ENCODE measurements at places on chromosomes 3 and 15. TPM values are rescaled to one million over a fixed set of nuclear protein-coding genes. Genes with fewer than 3 reads are reported as not detected.

DNA sequence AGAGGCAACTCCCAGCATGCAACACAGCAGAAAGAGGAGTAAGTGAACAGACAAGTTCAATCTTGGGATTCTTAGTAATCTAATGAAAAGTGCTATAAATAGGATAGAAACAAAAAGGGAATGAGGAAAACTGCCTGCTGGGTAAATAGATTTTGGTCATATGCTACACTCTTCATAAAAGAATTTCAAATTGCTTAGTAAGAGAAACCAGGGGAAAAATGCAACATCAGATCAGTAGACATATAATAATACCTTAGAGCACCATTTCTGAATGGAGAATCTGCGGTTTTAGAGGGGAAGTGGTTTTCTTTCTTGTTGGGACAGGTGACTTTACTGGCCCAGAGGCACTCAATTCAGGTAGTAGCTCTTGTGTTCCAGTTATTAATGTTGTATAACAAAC is 13.4 kb upstream of the TBC1D5 start:
- no peak overlapping the region for H3K4me3 ChIP-seq
- H3K36me3 ChIP-seq, result no peaks in the 10 kb centered on the region
- H3K27me3 ChIP-seq, result no peaks in the 10 kb centered on the region
- H3K4me1 ChIP-seq, result peaks cover 2% of the 10 kb centered on the region

- H3K27ac ChIP-seq, result no peak overlapping the region
- no peaks in the 10 kb centered on the region for H3K4me1 ChIP-seq
- no peak overlapping the region for H3K4me3 ChIP-seq
- DNase-seq, result no peak
- H3K27me3 ChIP-seq, result no peaks in the 10 kb centered on the region
Observed at GRCh38 chr15:72065801-72066200, 52.1 kb downstream of the MYO9A start.

GRCh38 chr3:105965384-105965783 is 96.6 kb upstream of the CBLB start:
- H3K36me3 ChIP-seq, result no peaks in the 10 kb centered on the region
- DNase-seq, result no peak
- no peaks in the 10 kb centered on the region for H3K27me3 ChIP-seq
- no peak overlapping the region for H3K4me3 ChIP-seq

- H3K27ac ChIP-seq, result peak overlapping the region; percentile 42
- peaks cover 3% of the 10 kb centered on the region for H3K4me1 ChIP-seq
- H3K27me3 ChIP-seq, result no peaks in the 10 kb centered on the region
- no peaks in the 10 kb centered on the region for H3K36me3 ChIP-seq
- no peak for DNase-seq
Observed at GRCh38 chr15:41949401-41950126, 22.8 kb downstream of the EHD4 start.

DNA sequence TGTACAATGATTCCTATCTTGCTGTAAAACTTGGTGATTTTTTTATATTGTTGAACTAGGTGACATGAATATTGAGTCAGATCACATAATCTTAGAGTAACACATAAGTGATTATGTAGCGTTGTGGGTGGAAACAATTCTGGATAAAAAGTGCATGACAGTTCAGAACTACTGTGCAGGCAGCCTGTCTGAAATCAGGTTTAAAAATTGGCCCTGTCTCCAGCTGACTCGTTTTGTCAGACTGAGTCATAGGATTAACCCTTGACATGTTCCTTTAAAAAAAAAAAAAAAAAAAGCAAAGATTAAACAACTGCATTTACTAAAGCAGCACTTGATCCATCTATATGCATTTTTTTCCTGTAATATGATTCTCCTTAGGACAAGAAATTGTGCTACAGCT is 160.0 kb upstream of the CGNL1 start:
- no peaks in the 10 kb centered on the region for H3K4me1 ChIP-seq
- H3K36me3 ChIP-seq, result peaks cover 3% of the 10 kb centered on the region

DNA sequence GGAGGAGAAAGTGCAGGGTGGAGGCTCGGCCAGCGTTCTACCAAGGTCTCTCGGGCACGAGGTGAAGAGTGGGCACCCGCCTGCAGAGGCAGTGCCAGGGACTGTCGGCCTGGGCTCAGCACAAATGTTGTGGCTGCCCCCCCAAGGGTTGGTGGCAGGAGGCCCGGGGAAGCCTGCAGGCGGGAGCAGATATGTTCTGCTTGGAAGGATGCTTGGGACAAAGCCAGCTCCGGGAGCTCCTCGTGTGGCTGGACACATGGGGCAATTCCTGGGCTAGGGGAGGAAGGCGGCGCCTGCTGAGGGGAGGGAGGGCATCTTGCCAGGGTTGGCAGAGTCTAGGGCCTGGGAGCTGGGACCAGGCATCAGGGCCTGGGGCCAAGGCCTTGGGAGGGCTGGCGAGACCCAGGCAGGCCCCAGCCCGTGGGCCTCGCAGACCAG is 30.4 kb upstream of the FBLN2 start:
- no peak overlapping the region for H3K4me3 ChIP-seq
- peak; percentile 84 for DNase-seq
- H3K27ac ChIP-seq, result no peak overlapping the region

VEPH1 gene
- total RNA-seq, result not detected

CCR5 gene
- 4.1 TPM for total RNA-seq

DNA sequence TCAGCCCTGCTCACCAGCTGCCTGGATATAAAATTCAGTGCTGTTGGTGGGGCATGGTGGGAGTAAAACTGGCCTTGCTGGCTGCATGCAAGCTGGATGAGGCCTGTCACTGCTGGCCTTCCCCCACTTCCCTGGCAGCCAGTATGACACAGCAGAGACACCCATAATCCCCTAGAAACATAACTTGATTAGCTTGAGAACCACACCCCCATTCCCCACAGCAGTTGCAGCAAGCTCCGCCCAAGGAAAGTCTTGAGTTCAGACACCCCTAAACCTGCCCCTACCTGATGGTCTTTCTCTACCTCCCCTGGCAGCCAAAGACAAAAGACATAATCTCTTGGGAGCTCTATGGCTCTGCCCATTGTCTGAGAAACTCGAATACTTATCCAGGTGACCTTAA is 405.1 kb upstream of the NECTIN3 start:
- no peaks in the 10 kb centered on the region for H3K36me3 ChIP-seq
- H3K4me1 ChIP-seq, result no peaks in the 10 kb centered on the region
- peak; percentile 35 for DNase-seq
- H3K27ac ChIP-seq, result no peak overlapping the region

GRCh38 chr15:95868970-95869369 is 461.5 kb upstream of the NR2F2 start:
- no peaks in the 10 kb centered on the region for H3K27me3 ChIP-seq
- no peak overlapping the region for H3K4me3 ChIP-seq
- no peaks in the 10 kb centered on the region for H3K4me1 ChIP-seq
- no peaks in the 10 kb centered on the region for H3K36me3 ChIP-seq
- H3K27ac ChIP-seq, result no peak overlapping the region

DNA sequence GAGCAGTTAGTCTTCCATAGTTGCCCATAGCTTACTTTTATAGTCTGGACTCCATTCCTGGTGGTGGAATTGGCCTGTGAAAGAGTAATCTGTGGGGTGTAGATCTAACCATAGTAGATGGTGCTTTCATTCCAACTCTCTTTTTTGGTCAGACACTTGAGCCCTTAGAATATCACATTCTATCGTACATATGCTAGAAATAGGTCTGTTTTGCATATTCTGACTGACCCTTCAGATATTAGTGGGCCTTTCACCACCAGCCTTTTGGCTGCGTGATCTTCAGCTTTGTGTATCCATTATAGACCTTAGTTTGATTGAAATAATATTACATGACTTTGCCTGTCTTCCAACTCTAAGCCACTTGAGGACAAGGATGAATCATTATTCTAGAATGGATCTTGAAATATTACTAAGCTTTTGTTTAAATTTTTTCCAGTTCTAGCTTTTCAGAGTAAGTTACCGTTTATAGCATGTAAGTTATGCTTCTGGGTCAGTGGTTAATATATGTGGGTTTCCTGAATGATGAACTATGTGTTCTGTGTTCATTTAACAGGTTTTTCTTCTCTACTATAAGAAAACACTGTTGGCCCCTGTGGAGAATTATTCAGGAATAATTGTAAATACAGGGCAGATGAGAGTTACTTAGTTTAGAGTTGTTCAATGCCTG is 8.7 kb downstream of the RAB7A start:
- no peaks in the 10 kb centered on the region for H3K36me3 ChIP-seq
- no peak for DNase-seq
- H3K4me1 ChIP-seq, result peaks cover 7% of the 10 kb centered on the region

CILP gene
- total RNA-seq, result 170 TPM

DNA sequence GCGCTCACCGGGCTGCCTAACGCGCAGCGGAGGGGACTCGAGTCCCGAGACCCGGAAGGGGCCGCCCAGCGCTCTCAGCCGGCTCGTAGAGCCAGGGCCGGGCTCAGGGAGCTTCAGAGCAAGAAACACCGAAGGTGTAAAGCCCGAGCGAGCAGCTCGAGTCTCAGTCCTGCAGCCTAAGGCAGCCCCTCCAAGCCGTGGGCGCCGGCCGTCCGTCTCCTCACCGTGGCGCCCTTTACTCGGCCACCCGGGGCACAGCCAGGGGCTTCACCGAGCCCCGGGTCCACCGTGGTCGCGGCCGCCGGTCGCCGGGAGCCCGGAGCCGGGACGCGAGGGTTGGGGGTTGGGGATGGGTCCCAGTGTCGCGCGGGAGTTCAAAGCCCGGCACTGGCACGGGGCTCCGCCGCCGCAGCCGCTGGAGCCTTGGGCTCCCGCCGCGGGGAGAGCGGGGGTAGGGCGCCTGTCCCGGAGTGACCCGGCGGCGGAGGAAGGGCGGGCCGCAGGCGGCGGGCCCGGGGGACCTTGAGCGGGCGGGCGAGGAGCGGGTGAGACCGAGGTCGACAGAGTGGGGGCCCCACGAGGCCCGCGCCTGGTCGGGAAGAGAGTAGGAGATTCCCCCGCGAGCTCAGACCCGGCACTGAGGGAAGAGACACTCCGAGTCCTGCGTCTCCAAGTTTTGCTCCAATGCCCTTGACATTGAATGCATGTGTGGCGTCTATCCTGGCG is 26.9 kb upstream of the THRB start:
- H3K27me3 ChIP-seq, result no peaks in the 10 kb centered on the region
- H3K27ac ChIP-seq, result peak overlapping the region; percentile 27
- peak overlapping the region; percentile 38 for H3K4me3 ChIP-seq
- no peaks in the 10 kb centered on the region for H3K4me1 ChIP-seq
- no peaks in the 10 kb centered on the region for H3K36me3 ChIP-seq
- DNase-seq, result peak; percentile 86

PEX5L gene
- not detected for total RNA-seq

DNA sequence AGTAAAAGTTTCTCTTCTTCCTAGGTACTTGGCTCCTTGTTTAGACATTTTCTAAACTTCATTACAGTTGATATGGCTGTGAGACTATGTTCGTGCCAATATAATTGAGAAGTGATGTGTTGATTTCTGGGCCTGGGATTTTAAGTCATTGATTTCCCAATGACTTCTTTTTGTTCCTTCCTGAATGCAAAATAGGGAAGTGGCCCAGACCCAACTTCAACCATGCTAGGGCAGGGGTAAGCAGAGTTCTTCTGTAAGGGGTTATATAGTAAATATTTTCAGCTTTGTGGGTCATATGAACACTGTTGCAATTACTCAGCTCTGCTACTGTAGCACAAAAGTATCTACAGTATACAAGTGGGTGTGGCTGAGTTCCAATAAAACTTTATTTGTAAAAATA is 320.1 kb upstream of the WNT5A start:
- H3K27ac ChIP-seq, result no peak overlapping the region
- DNase-seq, result no peak
- H3K36me3 ChIP-seq, result no peaks in the 10 kb centered on the region
- no peaks in the 10 kb centered on the region for H3K4me1 ChIP-seq
- H3K4me3 ChIP-seq, result no peak overlapping the region

DNA sequence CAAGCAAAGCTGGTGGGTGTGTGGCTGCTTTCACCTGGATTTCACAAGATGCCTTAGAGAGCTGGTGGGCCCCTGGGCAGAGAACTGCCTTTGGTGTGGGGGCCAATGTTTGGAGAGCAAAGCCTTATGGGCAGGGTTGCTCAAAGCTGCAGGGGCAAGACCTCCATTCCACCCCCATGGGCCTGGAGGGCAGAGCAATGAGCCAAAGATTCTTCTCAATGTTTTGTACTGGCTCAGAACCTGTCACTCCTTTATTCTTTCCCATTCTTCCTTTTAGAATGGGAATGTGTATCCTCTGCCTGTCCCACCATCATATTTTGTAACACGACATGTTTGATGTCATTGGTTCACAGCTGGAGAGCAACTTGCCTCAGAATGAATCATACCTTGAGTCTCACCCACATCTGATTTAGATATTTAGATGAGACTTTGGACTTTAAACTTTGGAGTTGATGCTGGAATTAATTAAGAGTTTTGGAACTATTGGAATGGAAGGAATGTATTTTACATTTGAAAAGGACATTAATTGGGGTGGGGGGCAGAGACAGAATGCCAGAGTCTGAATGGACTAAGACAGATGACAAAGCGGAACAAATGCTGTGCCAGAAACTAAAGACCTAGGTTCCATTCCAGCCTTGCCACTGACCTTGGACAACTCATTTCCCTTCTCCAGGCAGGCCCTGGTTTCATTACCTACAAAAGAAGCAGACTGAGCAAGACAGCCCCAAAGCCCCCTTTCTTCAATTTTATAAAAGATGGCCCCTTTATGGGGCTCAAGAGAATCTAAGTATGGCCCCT is 72.9 kb downstream of the DAPK2 start:
- H3K27me3 ChIP-seq, result no peaks in the 10 kb centered on the region
- H3K36me3 ChIP-seq, result no peaks in the 10 kb centered on the region
- H3K4me1 ChIP-seq, result no peaks in the 10 kb centered on the region
- DNase-seq, result no peak
- H3K4me3 ChIP-seq, result no peak overlapping the region
- H3K27ac ChIP-seq, result no peak overlapping the region

GRCh38 chr3:41002104-41002503 is 197.2 kb upstream of the CTNNB1 start:
- H3K36me3 ChIP-seq, result no peaks in the 10 kb centered on the region
- H3K27ac ChIP-seq, result no peak overlapping the region
- H3K4me1 ChIP-seq, result peaks cover 5% of the 10 kb centered on the region
- H3K27me3 ChIP-seq, result no peaks in the 10 kb centered on the region
- no peak for DNase-seq

DNA sequence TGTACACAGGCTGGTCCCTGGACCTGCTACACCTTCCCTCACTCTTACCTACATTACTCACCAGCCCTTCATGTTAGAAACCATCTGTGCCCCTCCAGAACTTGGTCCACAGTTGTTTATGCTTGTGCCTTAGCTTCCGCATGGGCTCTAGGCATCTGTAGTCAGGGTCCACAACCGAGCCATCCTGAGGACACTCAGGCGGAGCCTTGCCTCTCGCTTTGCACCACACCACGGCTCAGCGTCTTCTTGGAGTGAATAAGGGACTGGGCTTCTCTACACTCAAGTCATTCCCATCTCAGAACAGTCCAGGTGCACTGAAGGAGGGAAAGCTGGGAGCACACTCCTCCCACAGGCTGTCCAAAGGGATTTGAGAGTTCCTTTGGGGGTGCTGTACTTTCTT is 97.8 kb downstream of the HMG20A start:
- H3K4me1 ChIP-seq, result no peaks in the 10 kb centered on the region
- no peak overlapping the region for H3K27ac ChIP-seq
- H3K4me3 ChIP-seq, result no peak overlapping the region
- no peaks in the 10 kb centered on the region for H3K36me3 ChIP-seq

DNA sequence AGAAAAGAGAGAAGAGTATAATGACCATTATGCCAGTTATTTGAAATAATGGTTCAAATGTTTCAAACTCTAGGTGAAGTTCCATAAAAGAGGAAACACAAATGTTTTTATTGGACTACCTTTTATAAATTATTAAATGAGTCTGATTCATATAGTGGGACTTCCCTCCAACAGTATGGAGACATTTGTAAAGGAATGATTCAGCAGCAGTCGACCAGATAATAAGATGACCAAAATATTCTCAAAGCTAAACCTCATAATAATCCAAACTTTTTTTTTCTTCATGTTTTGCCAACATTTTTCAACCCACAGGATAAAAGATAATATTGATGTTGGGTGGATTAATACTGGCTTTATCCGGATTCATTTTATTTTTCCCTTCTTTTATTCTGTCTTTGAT is 18.8 kb downstream of the TIPARP start:
- H3K4me1 ChIP-seq, result peaks cover 6% of the 10 kb centered on the region
- H3K27me3 ChIP-seq, result no peaks in the 10 kb centered on the region

Data from aorta (tissue), 5 donors.